ENCODE measurements at places on chromosomes 7 and 10.

DNA sequence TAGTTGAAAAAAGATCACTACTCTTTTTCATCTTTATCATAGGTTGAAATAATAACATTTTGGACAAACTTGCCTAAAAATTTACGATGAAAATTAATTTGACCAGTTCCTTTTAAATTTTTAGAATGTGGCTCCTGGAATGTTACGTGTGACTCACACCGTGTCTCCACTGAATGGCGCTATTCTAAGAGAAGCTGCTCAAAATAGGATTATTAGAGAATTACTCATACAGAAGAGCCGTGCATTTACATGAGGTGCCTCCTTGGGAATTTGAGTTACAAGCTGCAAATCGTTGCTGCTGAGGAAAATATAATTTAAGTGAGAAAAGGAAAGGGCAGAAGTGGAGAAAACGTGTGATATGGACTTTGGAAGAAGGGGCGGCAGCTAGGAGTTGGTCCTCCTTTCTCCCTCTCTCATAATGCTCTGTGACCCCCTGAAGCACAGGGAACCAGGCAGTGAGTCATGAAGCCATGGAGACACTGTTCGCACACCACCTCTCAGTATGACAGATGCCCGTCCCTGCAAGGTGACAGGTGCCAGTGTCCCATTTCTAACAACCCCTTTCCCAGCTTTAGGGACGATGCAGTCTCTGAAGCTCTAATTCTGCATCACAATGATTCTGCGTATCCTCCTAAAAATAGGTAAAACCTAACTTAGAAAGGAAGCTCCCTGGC lies 323.2 kb upstream of the COBL start:
- DNase-seq = peak; percentile 64

- no peak for DNase-seq
Observed at GRCh38 chr7:19415123-19415522, 269.9 kb upstream of the FERD3L start.

- no peak for DNase-seq
Observed at GRCh38 chr10:127552446-127552845, 3.3 kb downstream of the NPS start.

DNA sequence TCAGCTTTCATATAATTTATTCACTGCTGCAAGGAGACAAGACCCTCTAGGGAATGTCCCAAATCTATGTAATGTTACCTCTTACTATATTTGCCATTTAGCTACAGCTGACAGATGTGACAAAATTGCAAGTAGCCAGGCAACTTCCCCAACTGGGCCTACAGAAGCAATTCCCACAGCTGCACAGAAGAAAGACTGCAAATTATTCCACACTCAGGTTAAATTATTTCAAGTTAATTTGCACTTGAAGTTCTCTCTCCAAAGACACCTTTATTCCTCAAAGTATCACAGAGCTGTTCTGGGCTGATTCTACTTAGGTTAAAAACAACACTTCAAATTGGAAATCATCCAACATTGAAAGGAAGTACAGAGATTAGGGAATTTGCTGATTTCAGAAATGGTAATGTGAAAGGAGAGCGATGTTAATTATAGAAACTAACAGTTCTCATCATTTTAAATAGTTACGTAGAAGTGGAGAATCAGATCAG lies 133.6 kb downstream of the THSD7A start:
- no peak for DNase-seq

GRCh38 chr10:130807096-130807495 lies 504.4 kb downstream of the TCERG1L start:
- no peak for DNase-seq

DNA sequence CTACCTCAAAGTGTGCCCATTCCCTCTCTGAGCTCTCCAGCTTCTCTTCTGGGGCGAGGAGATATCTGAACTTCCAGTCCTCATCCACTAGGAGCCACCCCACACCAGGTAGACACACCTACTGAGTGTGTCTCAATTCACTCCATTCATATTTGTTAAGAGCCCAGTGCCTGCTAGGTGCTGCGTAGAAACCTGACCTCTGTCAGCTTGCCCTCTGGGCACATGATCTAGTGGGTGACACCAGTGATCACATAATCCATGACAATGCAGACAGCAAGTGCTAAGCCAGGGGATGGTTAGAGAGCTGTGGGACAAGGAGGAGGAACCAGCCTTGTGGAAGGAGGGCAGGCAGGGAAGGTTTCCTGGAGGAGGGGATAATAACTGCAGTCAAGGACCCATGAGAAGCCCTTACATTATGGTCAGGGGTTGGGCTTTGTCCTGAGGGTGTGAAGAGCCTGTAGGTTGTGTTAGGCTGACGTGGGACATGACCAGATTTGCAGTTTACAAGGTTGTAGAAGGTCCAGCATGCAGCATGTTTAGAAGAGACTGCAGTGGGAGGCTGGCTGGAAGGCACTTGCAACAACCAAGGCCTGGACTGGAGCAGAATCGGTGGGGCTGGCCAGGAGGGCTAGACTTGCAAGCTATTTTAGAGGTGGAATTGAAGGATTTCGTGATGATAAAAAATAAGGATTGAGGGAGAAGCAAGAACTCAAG lies 81.8 kb downstream of the COL13A1 start:
- peak; percentile 64 for DNase-seq

DNA sequence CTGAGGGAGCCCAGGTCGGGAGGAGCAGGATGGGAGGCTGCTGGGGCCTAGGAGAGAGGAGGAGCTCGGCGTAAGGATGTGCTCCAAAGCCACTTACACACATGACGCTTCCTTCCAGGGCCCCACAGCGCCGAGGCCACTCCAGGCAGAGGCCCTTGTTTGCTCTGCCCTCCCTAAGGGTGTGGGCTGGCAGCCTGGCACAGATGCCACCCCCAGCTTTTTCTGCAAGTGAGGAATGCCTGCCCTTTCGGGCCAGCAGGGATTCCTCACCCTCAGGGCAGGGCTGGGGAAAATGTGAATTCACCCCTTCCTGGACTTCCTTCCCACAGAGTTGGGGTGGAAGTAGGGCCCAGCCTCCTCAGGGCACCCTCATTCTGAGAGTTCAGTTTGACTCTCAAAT lies 5.6 kb upstream of the AQP1 start:
- peak; percentile 50 for DNase-seq

DNA sequence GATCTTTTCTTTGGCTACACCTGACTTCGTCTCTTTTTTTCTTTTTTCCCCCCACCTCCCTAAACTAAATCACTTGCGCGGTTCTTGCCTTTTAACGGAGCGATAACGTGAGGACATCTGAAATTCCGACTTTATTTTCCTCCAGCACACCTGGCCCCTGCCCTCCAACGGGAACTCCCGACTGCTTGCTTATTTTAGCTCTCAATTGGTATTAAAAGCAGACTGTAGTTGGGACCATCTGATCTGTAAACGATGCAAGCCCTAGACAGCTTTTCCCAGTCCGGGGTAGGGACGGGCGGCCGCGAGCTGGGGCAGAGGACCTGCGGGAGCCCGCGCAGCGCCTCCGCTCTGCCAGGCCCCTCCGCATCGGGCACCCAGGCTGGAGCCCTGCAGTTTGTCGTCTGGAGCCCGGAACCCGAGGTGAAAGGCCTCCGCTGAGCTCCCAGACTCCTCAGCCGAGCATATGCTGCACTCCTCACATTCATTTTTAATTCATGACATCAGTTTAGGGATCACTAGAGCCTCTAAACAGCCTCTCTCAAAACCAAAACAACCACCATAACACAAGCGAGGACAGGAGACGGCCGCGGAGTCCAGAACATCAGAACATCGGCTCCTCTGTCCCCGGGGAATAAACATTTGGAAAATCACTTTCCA lies 10.0 kb upstream of the EMX2 start:
- DNase-seq = no peak

- DNase-seq = no peak
Observed at GRCh38 chr7:33669251-33669670, 236.1 kb upstream of the BMPER start.

DNA sequence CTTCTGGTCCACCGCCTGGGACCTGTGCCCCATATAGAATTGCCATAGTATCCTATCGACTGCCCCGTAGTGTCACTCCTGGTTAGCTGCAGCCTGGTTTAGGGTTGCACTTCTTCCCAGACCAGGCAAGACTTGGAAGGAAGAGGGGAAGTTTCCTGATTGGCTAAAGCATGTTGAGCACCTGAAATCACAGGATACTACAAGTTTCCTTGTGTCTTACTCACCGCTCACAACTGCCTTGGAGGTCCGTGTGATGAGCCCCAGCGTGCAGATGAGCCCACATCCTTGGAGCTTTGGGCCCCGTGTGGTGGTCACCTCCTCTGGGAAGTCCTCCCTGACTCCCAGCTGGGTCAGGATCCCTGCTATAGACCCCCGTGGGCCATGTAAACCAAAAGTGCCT lies 73.9 kb upstream of the GTF2I start:
- DNase-seq = peak; percentile 50

- no peak for DNase-seq
Observed at GRCh38 chr7:149430192-149430591, 30.7 kb downstream of the ZNF777 start.

DNA sequence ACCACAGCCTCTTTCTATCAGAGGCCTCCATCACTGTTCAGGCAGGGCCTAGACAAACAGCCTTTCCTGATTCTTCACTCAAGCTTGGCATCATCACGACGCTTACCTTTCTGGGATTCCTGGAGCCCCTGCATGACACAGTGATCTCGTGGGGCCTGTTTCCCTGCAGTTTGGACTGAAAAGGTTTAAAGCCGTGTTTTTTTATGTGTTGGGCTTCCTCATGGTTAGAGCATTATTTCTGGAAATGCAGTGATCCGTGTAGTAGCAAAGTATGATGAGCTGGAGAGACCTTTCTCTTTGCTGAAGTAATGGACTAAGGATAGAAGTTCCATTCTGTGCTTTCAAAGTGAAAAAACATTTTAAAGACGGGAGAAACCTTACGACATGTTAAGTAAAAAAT lies 169.1 kb downstream of the BMPER start:
- no peak for DNase-seq

DNA sequence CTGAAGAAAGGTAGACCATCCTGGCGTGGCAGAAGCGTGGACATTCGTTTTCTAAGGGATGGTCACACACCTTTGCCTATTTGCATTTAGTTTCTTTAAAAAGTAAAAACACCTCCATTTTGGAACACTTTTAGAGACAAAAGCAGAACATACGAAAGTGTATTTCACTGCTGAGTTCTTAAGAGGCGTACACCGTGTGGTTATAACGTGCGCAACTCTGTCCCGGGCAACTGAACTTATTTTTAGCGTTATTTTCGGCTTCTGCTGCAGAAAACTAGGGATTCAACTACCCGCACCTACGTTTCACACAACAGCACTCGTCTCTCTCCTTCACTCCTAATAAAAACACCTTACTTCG lies 557 bp upstream of the LSM8 start:
- DNase-seq = peak; percentile 4

DNA sequence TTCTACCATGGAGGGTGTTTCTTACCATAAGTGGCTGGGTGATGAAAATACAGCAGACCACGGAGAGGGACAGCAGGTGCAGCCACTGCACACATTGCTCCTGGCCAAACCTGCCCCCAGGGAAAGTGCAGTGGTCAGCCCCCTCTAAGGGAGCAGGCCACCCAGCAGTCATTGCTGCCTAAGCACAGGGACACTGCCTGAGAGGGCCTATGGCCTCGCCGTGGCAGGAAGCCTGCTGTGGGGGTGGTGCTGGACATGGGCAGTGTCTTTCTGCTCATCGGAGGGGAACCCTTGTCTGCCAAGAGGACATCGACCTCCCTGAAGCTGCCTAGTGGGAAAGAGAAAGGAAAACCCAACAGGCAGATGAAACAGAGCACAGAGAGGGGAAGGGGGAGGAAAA lies 118.3 kb downstream of the PKD1L1 start:
- no peak for DNase-seq

- DNase-seq = no peak
Observed at GRCh38 chr10:97320480-97321031, 1.5 kb downstream of the FRAT1 start.

GRCh38 chr10:13894412-13895093 lies 307.8 kb downstream of the PRPF18 start:
- DNase-seq = no peak

DNA sequence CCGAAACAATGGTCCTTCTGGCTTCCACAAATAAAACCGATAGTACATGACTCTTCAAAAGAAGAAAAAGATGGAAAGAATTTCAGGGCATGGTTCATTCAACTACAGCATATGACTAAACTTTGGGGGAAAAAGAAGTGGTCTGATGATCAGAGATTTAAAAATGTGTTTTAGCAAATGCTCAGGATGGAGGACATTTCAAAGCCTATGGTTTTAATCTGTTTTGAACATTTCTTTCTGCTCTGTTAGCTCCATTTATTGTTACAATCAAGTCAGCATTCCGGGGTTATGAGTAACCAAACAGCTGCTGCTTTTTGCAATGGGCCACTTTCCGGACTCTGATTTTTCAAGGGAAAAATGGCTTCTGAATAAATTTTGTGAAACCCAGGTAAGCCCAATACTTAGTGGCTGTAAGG lies 142.4 kb downstream of the CUBN start:
- DNase-seq = peak; percentile 22

DNA sequence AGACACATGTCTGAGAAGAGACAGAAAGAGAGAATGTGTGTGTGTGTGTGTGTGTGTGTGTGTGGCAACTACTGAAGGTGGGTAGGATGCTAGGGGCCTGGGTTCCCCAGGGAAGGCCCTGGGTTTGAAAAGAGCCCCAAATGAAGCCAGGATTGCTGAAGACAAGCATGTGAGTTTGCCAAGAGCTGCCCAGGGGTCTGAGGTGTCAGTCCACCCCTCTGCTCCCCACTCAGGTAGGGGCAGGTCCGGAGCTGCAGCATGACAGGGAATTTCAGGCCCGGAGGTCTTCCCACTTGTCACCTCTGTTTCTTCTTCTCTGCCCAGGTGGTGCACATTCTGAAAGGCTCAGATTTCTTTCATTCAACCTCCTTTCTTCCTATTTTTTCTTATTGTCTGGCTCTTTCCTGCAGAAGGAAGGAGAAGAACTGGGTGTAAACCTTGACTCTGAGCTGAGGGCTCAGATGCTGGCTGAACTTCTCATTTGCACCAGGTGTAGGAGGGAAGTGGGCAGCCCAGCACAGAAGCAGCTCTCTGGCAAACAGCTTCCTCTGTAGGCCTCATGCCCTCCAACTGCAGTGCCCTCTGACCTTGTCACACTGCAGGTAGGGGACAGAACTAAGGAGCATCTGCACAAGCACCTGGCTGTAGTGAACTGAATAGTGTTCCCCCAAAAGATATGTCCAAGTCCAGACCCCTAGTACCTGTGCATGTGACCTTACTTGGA lies 79.6 kb upstream of the LRRC4 start:
- DNase-seq = no peak

Measured in RWPE1 (cell line).